ENCODE measurements at places on chromosomes 1 and 21.

- no peak for DNase-seq
Measured at GRCh38 chr21:21148009-21148408, 149.8 kb downstream of the NCAM2 start.

- no peak for DNase-seq
Measured at GRCh38 chr1:41462680-41463004, 21.8 kb downstream of the EDN2 start.

- no peak for DNase-seq
Measured at GRCh38 chr1:27392096-27392777, at the start of gene GPR3. Gene GPR3, plus strand, starts transcription at chr1:27392622. Its CDS starts 1,177 bp downstream, at chr1:27393799.

GRCh38 chr1:67194209-67194863, 28.1 kb downstream of the IL23R start:
- DNase-seq: no peak

DNA sequence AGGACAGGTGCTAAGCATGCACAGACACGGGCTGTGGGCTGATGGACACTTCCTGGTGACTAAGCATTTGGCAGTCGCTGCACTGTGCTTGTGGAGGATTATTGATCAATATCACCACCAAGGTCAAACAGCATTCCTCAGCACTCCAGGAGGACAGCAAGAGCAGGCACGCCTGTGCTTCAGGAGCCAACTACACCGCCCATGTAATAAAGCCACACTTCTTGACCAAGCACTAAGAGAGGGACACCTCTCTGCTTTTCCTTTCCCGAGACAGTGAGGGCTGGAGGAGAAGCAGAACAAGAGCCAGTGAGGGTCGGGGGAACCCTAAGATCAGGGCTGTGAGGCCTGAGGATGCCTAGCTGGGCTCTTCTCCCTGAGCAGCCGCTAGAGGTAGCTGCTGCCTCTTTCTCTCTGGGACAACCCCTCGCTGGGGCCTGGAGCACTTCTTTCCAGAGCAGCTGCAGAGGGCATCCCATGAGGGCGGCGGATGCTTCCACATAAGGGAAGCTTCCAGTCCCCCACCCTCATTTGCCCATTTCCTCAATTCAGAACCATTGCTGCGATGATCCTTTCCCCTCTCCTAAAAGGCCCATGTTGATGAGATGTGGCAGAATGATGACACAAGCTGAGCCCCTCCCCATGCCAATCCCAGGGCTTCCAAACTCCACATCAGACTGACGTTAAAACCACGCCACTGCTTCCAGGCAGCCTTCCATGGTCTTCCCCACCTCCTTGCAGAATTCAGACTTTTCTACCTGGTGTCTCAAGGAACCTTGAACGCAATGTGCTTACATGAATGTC, 19.1 kb downstream of the RAB7B start:
- DNase-seq: no peak

GRCh38 chr1:38500891-38501290, 358.7 kb downstream of the RRAGC start:
- DNase-seq: no peak

DNA sequence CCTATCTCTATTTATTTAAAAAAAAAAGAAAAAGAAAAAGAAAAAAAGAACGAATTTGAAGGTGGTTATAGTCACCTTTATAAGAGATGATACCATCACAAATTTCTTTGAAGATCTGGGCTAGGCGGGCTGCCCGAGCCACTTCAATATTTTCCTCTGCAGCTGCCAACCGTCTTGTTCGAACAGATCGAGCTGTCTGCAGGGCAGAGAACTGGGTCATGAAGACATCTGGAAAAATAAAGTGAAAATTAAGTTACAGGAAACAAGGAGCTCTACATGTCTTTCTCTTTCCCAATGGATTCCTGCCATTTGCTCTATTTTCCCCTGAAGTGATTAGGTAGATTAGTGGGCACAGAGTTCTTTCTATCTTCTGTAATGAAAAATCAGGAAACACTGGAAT, 31.9 kb downstream of the RUSC1 start:
- no peak for DNase-seq

GRCh38 chr1:69573911-69574310, 6.2 kb downstream of the LRRC7 start:
- no peak for DNase-seq

- DNase-seq: no peak
Measured at GRCh38 chr21:39094847-39095579, 88.2 kb downstream of the PSMG1 start.

DNA sequence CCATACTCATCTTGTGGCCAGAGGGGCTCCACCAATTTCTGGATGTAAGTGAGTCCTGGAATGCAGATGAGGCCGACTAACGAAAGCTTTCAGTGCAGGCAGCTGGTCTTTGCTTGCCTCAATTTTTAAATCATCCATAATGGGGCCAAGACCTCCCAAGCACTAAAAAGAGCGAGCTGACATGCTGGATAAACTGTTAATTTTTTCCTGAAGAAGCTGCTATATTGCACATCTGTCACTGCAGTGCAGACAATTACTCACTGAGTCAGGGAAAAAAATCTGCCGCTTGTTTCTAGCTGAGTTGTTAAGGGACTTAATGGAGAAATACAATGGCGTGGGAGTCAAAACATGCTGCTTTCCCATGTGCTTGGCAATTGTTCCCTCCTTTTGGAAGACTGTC, 205.5 kb downstream of the GPATCH2 start:
- DNase-seq: no peak

DNA sequence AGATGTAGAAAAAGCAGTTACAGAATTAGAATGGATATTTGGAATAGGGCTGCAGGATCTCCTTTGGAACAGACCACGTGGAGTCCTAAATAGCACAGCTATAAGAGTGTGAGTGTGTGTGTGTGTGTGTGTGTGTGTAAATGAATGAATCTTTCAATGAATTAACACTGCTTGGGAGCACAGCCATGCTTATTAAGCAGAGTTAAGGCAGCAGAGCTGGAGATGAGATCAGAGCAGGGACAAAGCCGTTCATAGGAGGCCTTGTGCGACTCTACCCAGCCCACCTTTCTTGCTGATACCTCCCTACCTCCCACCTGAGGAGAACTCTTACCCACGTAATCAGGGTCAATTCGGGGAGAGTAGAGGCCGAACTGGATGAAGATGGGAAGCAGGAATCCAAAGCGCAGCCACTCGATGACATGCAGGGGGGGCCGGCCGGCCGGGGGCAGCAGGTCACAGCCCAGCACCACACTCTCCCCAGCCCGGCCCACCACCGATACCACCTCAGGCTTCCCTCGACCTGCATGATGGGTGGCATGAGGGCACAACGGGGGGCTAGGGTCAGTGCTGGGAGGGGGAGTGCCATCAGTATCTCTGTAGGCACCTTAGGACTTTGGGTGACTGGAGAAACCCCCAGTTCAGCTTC, 2.7 kb downstream of the IGSF9 start:
- no peak for DNase-seq

DNA sequence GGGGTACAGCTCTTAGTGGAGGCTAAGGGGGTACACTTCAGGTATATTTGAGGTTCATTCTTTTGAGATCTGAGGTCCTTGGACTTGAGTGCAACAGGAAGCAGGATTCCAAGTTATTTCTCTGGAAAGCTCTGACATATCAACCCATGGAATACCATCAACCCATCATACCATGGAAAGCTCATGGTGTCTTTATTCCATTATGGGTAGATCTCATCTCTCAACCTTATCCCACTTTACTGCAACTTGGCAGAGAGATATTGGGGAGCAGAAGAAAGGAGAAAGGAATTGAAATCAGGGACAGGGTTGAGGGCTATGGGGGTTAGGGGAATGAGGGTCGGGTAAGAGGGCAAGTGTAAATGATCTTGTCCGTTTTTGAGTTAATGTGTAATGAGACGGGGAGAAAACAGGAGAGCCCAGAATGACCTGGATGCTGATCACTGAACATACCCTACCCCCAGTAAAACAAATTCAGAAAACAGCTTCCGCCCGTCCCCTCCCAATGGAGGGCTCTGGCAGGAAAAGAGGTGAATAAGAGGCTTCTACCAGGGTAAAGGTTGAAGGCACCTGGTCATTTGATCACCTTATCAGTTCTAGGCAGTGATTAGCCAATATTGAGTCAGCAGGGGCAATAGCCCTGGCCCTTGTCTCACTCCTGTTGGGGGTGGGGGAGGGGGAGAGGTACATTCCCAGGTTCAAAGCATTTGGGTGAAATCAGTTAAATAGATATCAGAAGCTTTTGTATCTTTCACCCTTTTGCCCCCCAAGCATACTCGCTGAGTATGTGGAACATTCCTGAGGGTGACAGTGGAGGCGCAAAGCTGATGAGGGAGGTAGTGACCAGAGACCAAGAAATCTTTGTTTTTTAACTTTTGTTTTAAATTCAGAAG, 622 bp upstream of the APOA2 start:
- no peak for DNase-seq

DNA sequence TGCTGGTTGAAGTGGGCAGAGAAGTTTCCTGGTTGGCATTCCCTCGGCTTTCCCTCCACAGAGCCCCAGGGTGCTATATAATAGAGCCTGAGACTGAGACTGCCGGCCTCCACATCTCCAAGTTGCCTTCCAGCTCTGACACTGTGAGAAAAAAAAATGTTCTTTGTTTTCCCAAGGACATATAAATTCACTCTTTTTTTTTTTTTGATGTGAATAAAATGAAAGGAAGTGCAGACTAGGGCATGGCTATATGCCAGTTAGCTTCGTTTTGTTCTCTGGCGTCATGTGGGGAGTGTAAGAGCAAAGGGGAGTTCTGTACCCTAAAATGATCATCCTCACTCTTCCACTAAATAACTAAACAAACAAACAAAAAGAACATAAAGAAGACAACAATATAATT, 101.6 kb downstream of the TNFSF18 start:
- no peak for DNase-seq

DNA sequence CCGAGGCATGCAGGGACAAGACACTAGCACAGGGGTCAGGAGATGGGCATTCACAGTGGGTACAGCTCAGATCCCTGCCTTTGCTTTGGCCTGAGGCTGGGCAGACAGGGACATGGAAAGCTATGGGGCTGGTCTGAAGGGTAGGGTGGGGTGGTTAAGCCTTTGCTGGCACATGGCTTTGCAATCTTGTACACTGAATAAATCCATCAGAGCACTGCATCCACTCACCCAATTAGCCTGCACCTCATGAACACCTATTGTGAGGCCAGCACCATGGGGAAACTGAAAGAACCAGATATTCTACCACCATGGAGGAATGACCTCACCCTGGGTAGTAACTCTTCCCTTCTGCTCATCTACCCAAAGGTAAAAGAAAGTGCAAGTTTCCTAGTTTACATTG, 199.6 kb upstream of the LMO4 start:
- no peak for DNase-seq

DNA sequence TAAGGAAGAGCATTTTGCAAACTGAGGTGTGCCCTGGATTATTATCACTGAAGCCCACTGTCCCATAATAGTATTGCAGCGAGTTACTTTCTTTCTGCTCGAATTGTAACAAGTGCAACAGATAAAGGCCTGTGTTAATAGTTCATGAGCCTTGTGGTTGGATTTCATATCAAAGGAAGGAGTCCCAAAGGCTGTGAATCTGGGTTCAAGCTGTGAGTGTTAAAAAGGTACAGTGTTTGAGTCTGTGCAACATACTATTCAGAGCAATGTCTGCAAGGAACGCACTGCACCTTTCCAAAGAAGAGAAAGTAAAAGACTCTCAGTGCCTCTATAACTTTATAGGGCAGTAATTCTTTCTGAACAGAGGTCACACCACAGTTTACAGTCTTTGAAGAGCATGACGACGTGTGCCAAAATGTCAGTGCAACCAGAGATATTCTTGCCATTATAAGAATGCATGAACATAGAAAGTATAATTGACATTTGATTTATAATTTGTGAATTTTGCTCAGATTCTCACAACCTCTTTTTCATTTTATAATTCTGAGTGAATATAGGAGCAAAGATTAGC, 79.1 kb downstream of the CDC7 start:
- DNase-seq: no peak

- DNase-seq: no peak
Measured at GRCh38 chr1:56849750-56850149, 4.8 kb upstream of the C8A start.

DNA sequence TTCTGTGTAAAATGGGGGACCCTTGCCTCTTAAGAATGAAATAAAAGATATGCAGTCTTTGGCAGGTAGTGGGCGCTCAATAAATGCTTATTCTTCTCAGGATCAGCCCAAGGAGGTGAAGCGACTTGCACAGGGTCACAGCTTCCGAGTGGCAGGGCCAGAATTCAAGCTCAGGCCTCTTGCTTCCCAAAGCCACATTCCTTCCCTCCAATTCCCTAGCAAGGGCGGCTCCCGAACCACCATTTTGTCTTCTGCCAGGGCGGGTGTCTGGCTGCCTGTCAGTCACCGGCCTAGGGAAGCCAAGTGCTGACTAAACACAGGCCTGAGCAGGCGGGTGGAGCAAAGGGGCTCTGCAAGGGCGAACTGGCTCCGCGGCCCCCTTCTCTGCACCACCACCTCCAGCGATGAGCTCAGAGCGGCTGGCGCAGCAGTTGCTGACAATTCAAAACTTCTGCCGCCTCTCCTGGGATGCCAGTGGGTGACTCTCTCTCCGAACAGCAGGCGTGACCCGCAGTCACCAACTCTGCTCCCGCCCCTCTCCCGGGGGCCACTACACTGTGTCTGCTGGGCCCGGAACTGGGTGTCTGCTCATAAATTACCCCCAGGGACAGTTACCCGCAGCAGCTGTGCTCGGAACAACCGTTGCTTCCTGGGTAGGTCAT, 10.8 kb downstream of the GPR3 start:
- DNase-seq: no peak

GRCh38 chr1:24725209-24725651, 20.0 kb upstream of the CLIC4 start:
- DNase-seq: no peak

DNA sequence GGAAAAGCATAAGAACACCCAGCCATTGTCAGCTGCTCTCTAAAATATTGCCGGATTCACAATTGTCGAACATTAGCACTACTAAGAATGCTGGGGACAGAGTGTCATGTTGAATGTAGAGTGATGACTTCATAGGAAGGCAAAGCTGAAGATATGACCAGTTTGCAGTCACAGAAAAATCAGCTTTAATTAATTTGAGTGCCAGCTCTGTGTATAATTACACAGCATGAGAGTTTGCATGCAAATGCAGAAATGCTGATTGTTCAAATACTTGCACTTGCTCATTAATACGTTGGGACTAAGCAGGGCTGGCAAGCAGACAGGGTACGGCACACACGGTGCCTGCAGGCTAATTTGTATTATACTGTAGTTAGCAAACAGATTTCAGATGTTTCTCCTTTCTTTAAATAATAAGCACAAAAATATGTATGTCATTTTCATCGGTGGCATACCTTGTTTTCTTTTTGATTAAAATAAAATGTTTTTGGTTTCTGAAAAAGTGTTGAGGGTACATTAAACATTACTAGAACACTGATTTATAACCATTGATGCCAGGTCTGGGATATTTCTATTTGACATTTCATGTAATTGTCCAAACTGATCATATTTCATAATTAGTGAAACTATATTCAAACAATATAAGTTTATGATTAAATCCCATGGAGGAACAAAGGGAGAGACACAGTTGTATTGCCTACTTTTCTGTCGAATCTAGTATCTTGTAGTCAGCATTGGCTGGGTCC, 99.8 kb upstream of the ADGRL2 start:
- DNase-seq: no peak

- no peak for DNase-seq
Measured at GRCh38 chr1:245678860-245679411, 524.2 kb downstream of the KIF26B start.
